GM03348 (cell line): ENCODE measurements at places on chromosomes 7 and 10.

GRCh38 chr10:24988831-24989640, 26.9 kb downstream of the ENKUR start:
- no peak for DNase-seq

DNA sequence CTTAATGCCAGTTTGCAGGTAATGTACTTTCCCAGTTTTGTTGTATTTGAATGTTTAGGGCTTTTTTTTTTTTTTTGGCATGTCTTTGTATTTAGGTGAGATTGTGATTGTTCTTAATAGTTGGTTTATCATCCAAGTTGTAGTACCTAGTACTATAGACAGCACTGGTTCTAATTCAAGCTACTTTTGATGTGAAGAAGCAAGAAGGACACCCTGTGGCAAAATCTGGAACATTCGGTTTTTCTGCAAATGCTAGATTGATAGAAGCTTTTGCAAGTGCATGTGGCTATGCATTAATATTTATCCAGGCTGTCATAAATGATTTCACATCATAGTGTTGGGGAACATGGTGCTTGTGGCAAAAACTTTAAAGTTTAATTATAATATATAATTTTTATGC, 248.9 kb downstream of the FOXP2 start:
- DNase-seq = no peak

GRCh38 chr10:120262857-120263547, 194.0 kb upstream of the PLPP4 start:
- no peak for DNase-seq

- no peak for DNase-seq
Measured at GRCh38 chr7:132636581-132636980, 60.3 kb upstream of the PLXNA4 start.

- DNase-seq = no peak
Measured at GRCh38 chr10:36677431-36677768, 448.0 kb upstream of the ANKRD30A start.

- peak; percentile 95 for DNase-seq
Measured at GRCh38 chr10:103616705-103617601, 123.4 kb downstream of the NEURL1 start.

DNA sequence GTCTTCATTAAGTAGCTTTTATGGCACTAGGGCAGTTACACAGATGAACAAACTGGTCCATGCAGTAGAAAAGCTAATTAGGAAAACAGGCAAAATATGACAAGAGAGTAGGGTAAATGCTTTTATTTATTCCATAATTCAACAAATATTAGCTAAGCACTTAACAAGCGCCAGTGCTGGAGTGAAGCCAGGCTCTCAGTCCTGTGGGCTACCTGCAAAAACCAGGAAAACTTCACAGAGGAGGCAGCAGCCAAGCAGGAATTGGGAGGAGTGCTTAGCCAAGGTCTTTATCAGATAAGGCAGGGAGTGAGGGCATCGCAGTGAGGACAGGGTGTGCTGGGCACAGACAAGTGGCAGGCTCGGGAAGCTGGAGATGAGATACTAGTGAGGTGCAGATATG, 4.9 kb upstream of the KAT6B start:
- no peak for DNase-seq

DNA sequence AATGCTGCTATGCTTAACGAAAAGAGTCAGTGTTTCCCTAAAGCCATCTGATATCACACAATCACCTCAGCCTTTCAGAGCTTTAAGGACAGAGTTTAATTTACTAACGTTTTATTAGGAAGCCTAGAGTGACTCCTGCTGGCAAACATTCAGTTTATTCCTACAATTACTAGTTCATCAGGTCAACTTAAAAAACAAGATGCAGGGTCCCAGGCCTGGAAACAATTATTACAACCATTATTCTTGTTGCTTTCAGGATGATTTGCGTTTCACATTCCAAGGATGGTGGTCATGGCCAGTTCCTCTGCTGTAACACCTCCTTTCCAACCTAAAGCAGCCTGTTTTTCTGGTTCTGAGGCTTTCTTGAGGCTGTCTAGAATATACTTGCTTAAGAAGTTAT, 1.5 kb upstream of the FAM53B start:
- DNase-seq = peak; percentile 25

DNA sequence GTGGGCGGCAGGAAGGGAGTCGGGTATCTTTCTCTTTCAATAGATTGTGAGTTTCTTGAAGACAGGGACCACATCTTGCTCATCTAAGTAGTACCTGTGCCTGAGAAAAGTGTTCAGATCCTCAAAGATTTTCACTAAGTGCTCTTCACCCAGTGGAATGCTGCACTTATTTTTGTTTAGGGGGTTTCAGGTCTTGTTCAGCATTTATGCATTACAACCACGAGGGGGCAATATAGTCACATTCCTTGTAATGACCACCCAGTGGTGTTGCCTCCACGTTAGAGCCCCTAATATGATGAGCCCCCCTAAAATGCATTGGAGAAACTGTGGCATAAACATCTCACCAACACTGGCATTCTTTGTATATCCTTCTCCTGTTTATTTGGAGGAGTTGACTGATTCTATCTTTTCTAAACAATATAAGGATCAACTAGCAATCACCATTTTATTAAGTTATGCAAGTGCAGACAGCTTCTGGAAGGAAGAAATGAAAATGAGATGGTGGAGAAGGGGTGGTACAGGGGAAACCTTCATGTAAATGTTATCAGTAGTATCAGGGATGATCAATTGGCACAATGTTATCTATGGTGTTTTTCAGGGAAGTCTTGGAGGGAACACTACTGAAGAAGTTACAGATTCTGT, 3.1 kb upstream of the PAPSS2 start:
- DNase-seq = peak; percentile 78

DNA sequence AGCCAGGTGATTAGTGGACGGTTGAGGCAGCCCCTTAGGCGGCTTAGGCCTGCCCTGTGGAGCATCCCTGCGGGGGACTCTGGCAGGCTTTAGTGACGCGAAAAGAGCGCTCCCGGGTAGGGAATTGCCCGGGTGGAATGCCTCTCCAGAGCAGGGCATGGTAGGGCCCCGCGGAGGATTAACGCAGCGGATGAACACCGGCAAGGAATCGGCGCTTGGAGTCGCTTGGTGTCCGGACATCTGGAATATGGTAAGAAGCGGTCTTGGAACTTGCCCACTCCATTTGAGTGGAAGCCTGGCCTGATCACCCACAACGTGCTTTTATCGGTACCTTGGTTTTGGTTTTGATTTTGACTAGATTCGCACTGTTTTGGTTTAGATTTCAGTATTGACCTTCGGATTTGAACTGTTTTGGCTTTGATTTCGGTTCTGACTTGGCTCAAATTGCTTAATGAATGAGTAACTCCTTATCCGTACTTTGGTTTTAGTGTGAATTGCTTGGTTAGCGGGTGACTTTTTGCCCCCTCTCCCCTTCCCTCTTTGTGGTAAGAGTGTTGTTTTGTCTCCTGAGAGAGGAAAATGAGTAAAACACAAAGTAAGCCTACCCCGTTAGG, 24.2 kb upstream of the CHST3 start:
- no peak for DNase-seq

DNA sequence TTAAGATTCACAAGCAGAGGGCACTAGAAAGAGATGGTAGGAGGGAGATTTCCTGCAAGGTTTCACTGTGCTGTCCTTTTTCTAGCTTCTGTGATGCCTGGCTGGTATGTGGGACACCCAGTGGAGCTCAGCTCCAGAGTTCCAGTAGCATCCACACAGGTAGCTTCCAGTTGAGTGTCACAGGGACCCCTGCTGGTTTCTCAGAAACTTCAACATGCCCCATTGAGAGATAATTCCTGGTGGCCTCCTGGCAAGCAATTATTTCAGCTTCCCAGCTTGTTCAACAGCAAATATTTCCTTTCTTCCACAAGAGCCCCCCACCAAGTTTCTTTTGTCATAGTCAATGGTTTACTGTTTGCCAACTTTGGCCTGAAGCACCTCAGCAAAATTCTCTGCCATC, 858.7 kb downstream of the REEP3 start:
- DNase-seq = no peak

DNA sequence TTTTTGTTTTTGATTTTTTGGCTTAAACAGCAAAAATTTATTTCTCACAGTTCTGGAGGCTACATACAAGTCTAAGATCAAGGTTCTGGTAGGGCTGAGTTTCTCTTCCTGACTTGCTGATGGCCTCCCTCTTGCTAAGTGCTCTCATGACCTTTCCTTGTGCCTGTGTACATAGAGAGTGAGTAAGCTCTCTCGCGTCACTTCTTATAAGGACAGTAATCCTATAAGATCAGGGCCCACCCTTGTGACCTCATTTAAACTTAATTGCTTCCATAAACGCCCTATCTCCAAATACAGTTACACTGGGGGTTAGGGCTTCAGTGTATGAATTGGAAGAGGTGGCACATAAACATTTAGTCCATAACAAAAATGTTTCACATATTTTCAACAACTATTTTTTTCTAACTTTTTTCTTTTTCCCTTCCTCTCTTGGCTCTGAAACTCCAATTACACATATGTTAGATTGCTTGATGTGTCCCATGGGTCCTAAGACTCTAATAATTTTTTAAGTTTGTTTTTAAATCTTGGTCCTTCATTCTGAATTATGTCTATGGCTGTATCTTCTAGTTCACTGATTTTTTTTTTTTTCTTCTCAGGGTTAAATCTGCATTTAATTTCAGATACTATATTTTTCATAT, 149.8 kb downstream of the HBP1 start:
- no peak for DNase-seq

- no peak for DNase-seq
Measured at GRCh38 chr10:44946205-44946604, 13.4 kb upstream of the RASSF4 start.

- peak; percentile 34 for DNase-seq
Measured at GRCh38 chr10:10499839-10500238, 517.8 kb upstream of the CELF2 start.

GRCh38 chr10:70775679-70776454, 9.3 kb downstream of the TBATA start:
- DNase-seq = peak; percentile 6
